ENCODE measurements at places on chromosomes 4 and X. TPM values are rescaled to one million over a fixed set of nuclear protein-coding genes. Genes with fewer than 3 reads are reported as not detected.

DNA sequence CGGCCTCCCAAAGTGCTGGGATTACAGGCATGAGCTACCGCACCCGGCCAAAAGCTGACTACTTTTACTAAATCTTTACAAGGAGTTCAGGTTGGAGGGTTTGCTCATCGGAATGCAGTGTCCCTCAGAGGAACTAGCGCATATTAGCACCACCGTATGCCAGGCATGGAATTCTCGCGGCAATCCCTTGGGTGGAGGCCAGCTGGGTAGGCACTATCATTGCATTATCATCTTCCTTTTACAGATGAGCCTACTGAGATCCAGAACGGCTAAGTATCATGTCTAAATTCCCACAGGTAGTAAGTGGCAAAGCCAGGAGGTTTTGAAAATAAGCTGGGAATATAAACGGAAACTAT is 6.1 kb upstream of the CXorf66 start:
- no peaks in the 10 kb centered on the region for H3K4me1 ChIP-seq
- no peaks in the 10 kb centered on the region for H3K36me3 ChIP-seq
- no peaks in the 10 kb centered on the region for H3K27me3 ChIP-seq
- no peak overlapping the region for H3K4me3 ChIP-seq
- DNase-seq = no peak

DNA sequence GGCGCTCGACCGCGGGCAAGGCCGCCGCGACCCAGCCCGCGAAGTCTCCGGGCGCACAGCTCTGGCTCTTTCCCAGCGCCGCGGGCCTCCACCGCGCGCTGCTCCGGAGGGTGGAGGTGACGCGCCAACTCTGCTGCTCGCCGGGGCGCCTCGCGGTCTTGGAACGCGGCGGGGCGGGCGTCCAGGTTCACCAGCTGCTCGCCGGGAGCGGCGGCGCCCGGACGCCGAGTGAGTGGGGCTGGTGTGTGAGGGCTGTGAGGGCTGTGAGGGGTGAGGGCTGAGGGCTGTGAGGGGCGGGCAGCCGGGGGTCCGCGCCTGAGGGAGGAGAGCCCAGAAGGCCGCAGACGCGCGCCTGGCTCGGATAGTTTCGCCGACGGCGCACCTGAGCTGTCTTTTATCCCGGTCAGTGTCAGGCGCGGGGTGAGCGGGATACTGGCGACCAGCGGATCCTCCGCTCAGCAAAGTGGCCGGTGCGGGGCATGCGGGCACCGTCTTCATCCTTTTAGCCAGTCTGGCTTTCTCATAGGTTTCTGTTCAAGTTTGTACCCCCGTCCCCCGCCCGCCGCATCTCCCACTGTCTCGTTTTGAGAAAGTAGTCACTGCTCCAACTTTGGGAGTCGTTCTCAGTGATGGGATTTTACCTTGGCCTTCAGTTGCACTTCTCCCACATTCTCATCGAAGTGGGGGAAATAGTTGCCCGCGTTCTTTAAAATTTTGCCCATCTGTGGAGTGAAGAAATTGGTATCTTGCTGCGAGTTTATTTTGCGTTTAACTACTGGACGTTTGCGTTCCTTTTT is 586 bp downstream of the HERC5 start:
- peak; percentile 68 for DNase-seq
- H3K4me1 ChIP-seq = peaks cover 11% of the 10 kb centered on the region
- peak overlapping the region; percentile 81 for H3K27ac ChIP-seq
- H3K27me3 ChIP-seq = no peaks in the 10 kb centered on the region
- H3K36me3 ChIP-seq = no peaks in the 10 kb centered on the region

DNA sequence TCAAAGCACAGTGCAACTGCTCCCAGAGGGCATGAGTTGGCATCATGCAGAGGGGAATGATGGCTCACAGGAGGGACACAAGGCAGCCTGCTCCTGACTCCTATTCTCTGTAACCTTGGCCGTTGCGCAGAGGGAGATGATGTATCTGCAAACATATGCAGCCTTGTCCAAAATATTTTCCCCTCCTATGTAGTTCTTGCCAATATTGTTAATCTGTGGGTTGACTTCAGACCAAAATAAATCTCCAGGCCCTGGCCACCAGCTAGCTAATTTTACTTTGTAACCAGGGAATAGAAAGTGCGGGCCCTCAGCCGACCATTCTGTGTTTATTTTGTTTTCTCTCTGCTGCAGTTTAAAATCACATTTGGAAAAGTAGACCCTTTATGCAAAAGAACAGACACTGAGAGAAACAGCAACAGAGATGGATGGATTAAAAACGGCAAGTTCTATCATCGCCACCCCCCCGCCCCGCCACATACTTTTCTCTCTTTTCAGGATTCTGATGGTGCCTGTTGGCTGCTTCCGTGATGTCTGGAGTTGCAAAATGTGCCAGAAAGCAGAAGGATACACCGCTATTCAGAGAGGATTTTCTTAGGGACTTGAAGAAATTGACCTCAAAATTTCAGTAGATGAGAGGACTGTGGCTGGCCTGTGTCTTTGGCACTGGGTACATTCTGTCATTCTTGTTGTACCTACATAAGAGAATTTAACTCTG is 185.3 kb upstream of the BCOR start:
- no peak for DNase-seq
- H3K27me3 ChIP-seq = no peaks in the 10 kb centered on the region
- no peaks in the 10 kb centered on the region for H3K36me3 ChIP-seq

GRCh38 chrX:143768976-143769375 is 48.4 kb upstream of the SPANXN2 start:
- no peaks in the 10 kb centered on the region for H3K36me3 ChIP-seq
- H3K27ac ChIP-seq = no peak overlapping the region
- no peaks in the 10 kb centered on the region for H3K4me1 ChIP-seq
- no peaks in the 10 kb centered on the region for H3K27me3 ChIP-seq
- H3K4me3 ChIP-seq = no peak overlapping the region

DNA sequence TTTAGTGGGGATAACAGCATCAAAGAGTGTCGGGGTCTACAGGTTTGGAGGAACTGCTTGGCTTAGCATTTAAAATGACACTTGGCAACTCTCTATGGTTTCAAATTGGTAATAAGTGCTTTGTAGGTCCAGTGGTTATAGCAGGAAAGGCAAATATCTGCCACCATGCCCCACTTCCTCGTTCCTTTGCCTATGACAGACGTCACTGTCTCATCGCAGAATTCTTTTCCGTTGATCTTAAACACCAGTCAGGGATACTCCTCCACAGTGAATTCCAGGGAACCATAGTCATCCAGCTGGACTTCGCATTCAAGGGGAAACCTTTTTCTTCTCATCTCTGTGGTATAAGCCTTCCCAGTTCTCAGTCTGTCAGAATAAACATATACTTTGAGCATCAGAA is 319.1 kb downstream of the GPAT3 start:
- no peaks in the 10 kb centered on the region for H3K4me1 ChIP-seq
- no peak overlapping the region for H3K27ac ChIP-seq
- DNase-seq = no peak
- H3K36me3 ChIP-seq = no peaks in the 10 kb centered on the region
- H3K4me3 ChIP-seq = no peak overlapping the region

GRCh38 chr4:61200187-61200915 is at the start of gene ADGRL3:
ADGRL3 (plus strand) TSS chr4:61200326.
- H3K4me1 ChIP-seq = peaks cover 24% of the 10 kb centered on the region
- no peak for DNase-seq
- no peaks in the 10 kb centered on the region for H3K36me3 ChIP-seq
- H3K27ac ChIP-seq = no peak within 1 kb of the TSS
- peaks cover 17% of the 10 kb centered on the region for H3K27me3 ChIP-seq

GRCh38 chr4:30801876-30802275 is 81.7 kb downstream of the PCDH7 start:
- H3K4me1 ChIP-seq = no peaks in the 10 kb centered on the region
- DNase-seq = no peak
- no peaks in the 10 kb centered on the region for H3K27me3 ChIP-seq
- no peak overlapping the region for H3K4me3 ChIP-seq

GRCh38 chr4:168887809-168888208 is 122.2 kb downstream of the CBR4 start:
- peaks cover 8% of the 10 kb centered on the region for H3K4me1 ChIP-seq
- DNase-seq = no peak
- H3K27ac ChIP-seq = no peak overlapping the region
- no peaks in the 10 kb centered on the region for H3K27me3 ChIP-seq
- no peaks in the 10 kb centered on the region for H3K36me3 ChIP-seq

DNA sequence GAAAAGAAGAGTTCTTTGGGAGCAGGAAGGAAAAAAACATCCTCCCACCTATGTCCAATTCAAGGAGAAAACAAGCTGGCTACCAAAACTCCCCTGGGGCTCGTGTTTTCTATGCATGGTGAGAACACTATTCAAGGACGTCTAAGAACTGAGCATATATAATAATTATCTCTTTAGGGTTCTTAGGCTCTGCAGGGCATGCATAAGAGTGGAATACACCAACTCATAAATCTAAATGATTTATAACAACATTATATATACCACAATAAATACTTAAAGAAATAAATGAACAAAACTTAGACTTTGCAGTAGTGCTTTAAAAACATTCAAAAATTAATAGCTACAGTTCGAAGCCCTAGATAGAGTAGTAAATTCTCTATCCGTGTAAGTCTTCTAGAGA is 19.5 kb upstream of the TMEM154 start:
- DNase-seq = no peak
- H3K4me1 ChIP-seq = no peaks in the 10 kb centered on the region
- H3K4me3 ChIP-seq = no peak overlapping the region
- H3K27me3 ChIP-seq = no peaks in the 10 kb centered on the region
- H3K27ac ChIP-seq = no peak overlapping the region
- no peaks in the 10 kb centered on the region for H3K36me3 ChIP-seq

- H3K4me1 ChIP-seq = peaks cover 31% of the 10 kb centered on the region
- no peaks in the 10 kb centered on the region for H3K27me3 ChIP-seq
- no peaks in the 10 kb centered on the region for H3K36me3 ChIP-seq
- peak overlapping the region; percentile 11 for H3K27ac ChIP-seq
- DNase-seq = peak; percentile 65
- H3K4me3 ChIP-seq = no peak overlapping the region
Observed at GRCh38 chr4:57442831-57443291, 332.7 kb upstream of the IGFBP7 start.

DNA sequence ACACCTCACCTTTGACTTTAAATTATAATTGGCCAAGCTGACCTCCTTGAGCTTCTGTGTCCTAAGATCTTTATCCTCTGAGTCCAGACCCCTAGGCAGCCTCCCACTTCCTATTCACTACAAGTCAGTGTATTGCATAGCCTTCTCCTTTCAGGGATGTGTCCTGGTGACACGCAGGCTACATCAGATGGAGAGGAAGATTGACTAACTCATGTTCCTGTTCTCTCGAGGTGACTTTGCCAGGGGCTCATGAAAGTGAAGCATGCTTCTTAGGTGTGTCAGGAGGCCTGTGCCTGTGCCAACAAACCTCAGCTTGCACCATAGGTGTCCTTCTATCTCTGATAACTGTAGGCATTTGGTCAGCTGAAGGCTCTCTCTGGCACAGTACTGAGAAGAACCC is 195.7 kb upstream of the HS3ST1 start:
- H3K4me3 ChIP-seq = no peak overlapping the region
- no peak for DNase-seq
- no peaks in the 10 kb centered on the region for H3K36me3 ChIP-seq
- H3K4me1 ChIP-seq = no peaks in the 10 kb centered on the region
- H3K27me3 ChIP-seq = no peaks in the 10 kb centered on the region

- no peak overlapping the region for H3K4me3 ChIP-seq
- no peak for DNase-seq
- H3K27me3 ChIP-seq = no peaks in the 10 kb centered on the region
Observed at GRCh38 chr4:152606753-152607152, 70.9 kb upstream of the FBXW7 start.

GRCh38 chr4:82461710-82462109 is 31.3 kb downstream of the ENOPH1 start:
- H3K4me1 ChIP-seq = no peaks in the 10 kb centered on the region
- H3K4me3 ChIP-seq = no peak overlapping the region
- no peaks in the 10 kb centered on the region for H3K27me3 ChIP-seq

DNA sequence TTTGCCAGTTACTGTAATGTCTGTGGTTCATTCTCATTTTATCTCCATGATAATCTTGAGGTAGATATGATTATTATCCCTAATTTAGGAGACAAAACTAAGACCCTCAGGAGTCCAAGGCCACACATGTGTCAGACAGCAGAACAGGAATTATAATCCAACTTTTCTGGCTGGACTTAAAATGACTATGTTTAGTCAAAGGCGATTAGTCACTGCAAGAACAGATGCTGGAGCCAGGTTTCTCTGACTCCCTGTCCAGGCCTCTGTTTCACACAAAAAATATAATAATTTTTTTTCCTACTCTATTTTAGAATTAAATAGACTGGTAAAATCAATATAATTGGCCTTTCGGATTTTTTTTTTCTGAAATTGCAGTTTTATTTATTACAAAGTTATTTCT is 56.7 kb upstream of the TMEM131L start:
- H3K27me3 ChIP-seq = no peaks in the 10 kb centered on the region
- H3K27ac ChIP-seq = no peak overlapping the region
- no peaks in the 10 kb centered on the region for H3K4me1 ChIP-seq
- no peak overlapping the region for H3K4me3 ChIP-seq

- H3K4me3 ChIP-seq = no peak overlapping the region
- DNase-seq = no peak
- no peak overlapping the region for H3K27ac ChIP-seq
- H3K27me3 ChIP-seq = no peaks in the 10 kb centered on the region
Observed at GRCh38 chr4:8517946-8518345, 62.2 kb upstream of the GPR78 start.

DNA sequence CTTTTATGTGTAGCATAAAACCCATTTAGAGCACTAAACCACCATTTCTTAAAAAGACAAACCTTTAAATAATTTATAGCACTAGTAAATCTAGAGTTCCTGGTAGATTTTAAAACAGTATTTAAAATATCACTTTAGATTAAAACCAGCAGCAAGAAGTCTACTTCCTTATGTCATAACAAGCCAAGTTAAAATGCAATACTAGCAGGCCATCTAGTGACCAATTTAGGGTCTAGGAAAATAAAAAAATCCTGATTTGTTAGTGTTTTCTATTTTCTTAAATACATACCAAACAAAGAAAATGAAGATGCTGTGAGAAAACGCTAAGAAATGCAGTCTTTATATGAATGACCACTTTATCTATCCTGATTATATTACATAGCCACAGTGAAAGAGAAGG is 53.9 kb downstream of the PAPSS1 start:
- H3K36me3 ChIP-seq = no peaks in the 10 kb centered on the region
- H3K27ac ChIP-seq = no peak overlapping the region
- no peak for DNase-seq
- H3K4me3 ChIP-seq = no peak overlapping the region
- no peaks in the 10 kb centered on the region for H3K27me3 ChIP-seq

- H3K4me1 ChIP-seq = peaks cover 19% of the 10 kb centered on the region
- peak overlapping the region; percentile 86 for H3K4me3 ChIP-seq
- DNase-seq = peak; percentile 84
- H3K36me3 ChIP-seq = no peaks in the 10 kb centered on the region
- peak overlapping the region; percentile 95 for H3K27ac ChIP-seq
Observed at GRCh38 chr4:143335979-143336780, 496 bp upstream of the GAB1 start.

The CCNQ gene
- total RNA-seq = 23.9 TPM

The CXorf65 gene
- not detected for total RNA-seq

The INTS6L gene
- total RNA-seq = 6.9 TPM

The CHRDL1 gene
- 13.0 TPM for total RNA-seq

The GK gene
- 2.9 TPM for total RNA-seq

The TRIM2 gene
- total RNA-seq = 31.3 TPM

The ACE2 gene
- 17.5 TPM for total RNA-seq

The TSPAN6 gene
- 19.2 TPM for total RNA-seq

The NUP54 gene
- 13.7 TPM for total RNA-seq

The CXCL3 gene
- total RNA-seq = 1.6 TPM

The RHOXF1 gene
- not detected for total RNA-seq

The RTL3 gene
- total RNA-seq = not detected

All from body of pancreas (tissue), 4 donors.